Thoracic aorta (tissue), 2 donors: ENCODE measurements at places on chromosomes 1 and 21.

DNA sequence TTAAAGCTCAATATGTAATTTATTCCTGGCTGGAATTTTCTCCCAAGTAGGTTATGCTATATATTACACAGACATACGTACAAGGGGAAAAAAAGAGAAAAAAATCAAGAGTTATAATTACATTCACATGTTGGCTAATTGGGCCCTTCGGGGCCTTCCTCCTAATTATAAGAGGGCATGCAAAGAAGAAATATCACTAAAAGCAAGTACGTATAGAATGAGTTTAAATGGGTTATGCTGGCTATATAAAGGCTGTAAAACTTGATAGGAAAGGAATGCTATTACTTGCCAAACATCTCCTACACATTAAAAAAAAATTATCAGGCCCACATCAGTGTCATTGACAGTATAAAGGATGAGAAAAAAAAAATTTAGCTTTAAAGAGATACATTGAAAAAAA lies 1396.1 kb upstream of the ADGRL4 start:
- DNase-seq, result no peak
- H3K36me3 ChIP-seq, result no peaks in the 10 kb centered on the region
- H3K4me3 ChIP-seq, result no peak overlapping the region
- H3K27ac ChIP-seq, result no peak overlapping the region
- no peaks in the 10 kb centered on the region for H3K27me3 ChIP-seq

DNA sequence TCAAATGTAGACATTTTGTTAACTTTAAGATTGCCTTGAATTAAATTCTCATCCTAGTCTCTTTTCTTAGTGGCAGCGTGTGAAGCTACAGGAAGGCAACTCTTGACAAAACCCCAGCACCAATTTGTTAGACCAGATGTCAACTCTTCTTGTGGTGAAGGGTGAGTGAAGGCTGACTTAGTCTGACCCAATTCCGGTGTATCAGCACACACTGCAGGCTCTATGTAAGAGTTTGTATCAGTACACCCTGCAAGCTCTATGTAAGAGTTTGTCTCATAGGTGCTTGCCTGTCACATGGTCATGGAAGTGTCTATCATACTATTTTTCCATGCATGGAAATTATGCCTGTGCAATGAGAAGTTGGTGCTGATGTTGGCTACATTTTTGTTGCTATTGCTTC lies 16.8 kb downstream of the CR2 start:
- H3K4me1 ChIP-seq, result no peaks in the 10 kb centered on the region
- H3K4me3 ChIP-seq, result no peak overlapping the region
- no peaks in the 10 kb centered on the region for H3K36me3 ChIP-seq
- no peaks in the 10 kb centered on the region for H3K27me3 ChIP-seq
- no peak overlapping the region for H3K27ac ChIP-seq

DNA sequence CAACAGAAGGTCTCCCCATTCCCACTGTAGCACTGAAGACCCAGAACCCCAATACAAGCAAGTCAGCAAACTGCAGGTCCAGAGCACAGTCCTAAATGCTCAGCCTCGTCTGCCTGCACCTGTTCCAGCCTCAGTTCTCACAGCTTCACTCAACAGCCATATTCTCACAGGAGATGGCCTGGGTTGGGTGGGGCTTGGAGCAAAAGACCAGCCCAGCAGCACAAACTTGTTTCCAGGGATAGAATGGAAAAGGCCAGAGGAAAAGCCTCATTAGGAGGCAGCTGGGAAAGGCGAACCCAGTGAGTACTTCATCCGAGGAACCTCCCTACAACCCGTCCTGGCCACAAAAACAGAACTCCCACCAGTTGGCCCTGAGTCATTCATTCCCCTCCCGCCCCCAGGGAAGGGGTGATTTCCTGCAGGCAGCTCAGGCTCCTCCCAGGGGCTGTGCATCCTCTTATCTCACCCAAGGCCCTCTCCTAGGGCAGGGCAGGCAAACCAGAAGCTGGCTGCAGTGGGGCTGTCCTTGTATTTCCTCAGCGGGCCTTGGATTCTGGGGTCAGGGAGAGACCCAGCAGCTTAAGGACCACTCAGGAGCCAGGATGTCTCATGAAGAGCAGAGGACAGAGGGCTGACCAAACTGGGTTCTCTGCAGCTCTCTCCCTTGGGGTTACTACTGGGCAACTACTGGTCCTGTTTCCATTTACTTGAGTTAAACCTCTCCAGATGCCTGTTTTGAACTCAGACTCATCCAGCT lies 7.4 kb upstream of the MPL start:
- no peaks in the 10 kb centered on the region for H3K27me3 ChIP-seq
- H3K27ac ChIP-seq, result no peak overlapping the region
- H3K36me3 ChIP-seq, result no peaks in the 10 kb centered on the region
- peak; percentile 19 for DNase-seq
- H3K4me3 ChIP-seq, result no peak overlapping the region

GRCh38 chr1:173360487-173361063 lies 116.6 kb upstream of the PRDX6 start:
- H3K27me3 ChIP-seq, result no peaks in the 10 kb centered on the region
- H3K36me3 ChIP-seq, result no peaks in the 10 kb centered on the region
- no peak for DNase-seq
- H3K4me1 ChIP-seq, result no peaks in the 10 kb centered on the region
